ENCODE measurements at places on chromosomes 3 and 15.

DNA sequence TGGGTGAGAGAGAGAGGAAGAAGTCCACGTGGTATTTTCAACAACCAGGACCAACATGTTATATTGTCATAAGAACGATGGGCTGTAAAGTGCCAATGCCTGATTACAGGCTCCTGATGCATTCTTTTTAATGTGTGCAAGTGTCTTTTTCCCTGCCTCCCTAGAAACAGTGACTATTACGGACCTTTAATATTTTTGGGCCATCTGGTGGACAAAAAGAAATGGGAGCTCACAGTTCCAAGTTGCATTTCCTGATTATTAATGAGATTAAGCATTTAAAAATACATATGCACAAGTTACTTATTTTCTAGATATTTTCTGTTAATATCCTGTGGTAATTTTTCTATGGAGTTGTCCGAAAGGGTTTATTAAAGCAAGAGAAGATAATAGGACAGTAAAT is 530.2 kb downstream of the NR2F2 start:
- DNase-seq = no peak

DNA sequence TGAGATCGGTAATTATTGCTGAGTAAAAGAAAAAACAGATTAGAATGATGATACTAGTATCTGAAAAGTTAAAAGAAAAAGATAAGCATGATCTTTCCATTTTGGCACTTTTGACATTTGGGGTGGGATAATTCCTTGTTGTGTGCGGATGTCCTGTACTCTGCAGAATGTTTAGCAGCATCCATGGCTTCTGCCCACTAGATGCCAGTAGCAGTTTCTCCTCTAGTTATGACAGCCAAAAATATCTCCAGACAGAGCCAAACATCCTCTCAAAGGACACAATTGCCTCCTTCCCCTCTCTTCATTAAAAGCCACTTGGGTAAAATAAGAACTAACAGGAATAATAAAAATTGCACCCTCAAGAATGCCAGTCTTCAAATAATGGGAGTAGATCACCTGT is 468.8 kb upstream of the GRM7 start:
- DNase-seq = no peak

GRCh38 chr3:29721789-29722188 is 440.9 kb downstream of the RBMS3 start:
- DNase-seq = no peak

DNA sequence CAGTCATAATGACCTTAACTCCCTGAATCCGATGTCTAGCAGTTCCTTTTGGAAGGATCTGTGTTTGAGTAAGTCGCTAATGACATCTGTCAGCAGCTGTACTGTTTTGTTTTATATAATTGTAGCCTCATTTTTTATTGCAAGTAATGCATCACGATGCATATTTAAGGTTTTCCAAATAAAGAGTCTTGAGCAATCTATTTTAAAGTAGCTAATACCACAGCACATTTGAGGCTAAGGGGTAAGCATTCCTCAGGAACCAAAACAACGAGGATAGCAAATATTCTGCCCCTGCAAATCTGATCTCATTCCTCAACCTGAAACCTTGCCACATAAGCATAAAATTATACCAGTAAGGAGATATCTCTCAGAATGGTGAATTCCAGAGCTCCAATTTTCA is 98.7 kb downstream of the TBC1D5 start:
- DNase-seq = no peak

GRCh38 chr3:178588628-178589027 is 52.4 kb downstream of the KCNMB2 start:
- DNase-seq = no peak

- no peak for DNase-seq
Measured at GRCh38 chr15:50493625-50494024, 52.8 kb downstream of the USP50 start.
